ENCODE measurements at places on chromosomes 7 and 10. TPM values are rescaled to one million over a fixed set of nuclear protein-coding genes. Genes with fewer than 3 reads are reported as not detected.

- DNase-seq: peak; percentile 45
Measured at GRCh38 chr7:16753932-16754855, 639 bp downstream of the TSPAN13 start.

DNA sequence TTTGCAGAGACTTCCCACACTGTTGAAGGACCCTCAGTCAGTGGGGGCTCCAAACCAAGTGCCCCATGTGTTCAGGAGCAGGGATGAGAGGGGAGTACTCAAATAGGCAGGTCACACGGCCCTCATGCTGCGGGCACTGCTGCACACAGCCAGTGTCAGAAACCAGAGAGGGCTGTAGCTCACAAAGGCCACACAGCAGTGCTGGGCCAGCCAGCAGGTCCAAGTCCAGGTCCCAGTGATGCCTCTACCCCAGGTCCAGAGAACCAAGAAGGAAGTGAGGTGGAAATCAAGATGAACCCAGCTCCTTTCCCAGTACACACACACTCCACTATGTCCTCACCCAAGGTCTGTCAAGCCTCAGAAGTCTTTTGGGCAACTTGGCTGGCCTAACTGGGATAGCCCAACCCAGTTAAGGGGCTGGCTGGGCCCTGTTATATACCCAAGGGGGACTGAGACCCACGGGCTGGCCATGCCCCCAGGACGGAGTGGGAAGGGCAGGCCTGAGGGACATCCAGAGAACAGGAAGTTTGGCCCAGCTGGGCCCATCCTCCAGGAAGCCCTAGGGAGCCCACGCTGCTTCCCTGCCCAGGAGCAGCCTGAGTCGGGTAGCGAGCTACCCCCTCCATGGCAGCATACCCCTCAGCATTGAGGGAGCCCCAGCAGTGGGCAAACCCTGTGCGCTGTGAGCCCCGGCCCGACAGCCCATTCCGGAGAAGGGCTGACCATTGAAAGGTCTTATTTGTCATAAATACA, 24.3 kb downstream of the GRID1 start:
- no peak for DNase-seq

DNA sequence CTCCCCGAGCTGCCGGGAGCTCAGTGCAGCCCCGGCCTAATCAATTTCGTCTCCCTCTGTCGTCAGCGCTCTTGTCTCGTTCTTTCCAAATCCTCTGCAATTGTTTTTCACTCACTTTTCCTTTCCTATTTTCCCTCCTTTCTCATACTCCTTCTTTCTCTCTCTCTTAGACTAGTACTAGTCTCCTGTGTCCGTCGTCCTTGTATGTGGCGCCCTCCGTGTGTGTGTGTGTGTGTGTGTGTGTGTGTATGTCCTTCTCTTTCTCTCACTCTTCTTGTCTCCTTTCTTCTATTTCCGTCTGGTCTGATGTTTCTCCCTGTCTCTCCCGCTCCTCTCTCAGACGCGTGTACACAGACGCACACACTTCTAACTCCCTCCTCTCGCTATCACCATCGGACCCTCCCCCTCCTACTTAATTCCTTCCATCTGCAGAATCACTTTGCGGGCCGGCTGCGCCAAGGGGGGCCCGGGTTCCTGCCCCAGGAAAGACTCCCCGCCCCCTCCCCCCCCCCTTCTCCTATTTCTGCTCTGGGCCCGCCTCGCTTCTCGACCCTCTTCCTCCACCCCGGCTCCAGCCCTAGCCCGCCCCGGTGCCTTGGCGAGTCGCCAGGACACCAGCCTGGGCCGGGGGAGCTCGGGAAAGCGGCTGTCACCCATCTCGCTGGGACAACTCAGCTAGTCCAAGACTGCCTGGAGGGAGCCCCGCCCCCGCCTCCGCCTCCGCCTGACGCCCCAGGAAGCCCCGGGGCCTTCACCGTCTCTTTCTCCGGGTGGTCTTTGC, 743 bp upstream of the ZCCHC24 start:
- DNase-seq: peak; percentile 77

GRCh38 chr7:74289659-74290552, 699 bp downstream of the CLIP2 start:
- no peak for DNase-seq

GRCh38 chr7:143243614-143244013, 19.6 kb upstream of the GSTK1 start:
- no peak for DNase-seq

GRCh38 chr7:30907527-30908267, 4.0 kb upstream of the AQP1 start:
- peak; percentile 32 for DNase-seq

DNA sequence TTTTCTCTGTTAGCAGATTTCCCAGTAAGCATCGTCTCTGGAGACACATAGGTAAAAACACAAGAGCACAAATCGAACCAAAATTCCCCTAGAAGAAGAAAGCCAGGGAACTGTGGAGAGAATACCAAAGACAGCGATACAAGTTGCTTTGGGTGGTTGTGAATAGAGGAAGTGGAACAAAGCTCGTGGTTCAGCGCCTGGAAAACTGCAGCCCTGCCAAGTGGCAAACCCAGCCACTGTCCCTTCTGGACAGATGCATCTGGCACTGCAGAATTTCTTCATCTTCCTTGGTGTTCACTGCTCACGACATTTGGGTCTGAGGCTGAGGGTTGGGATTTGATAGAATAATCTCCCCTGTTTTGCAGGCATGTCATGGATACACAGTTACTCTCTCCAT, 733.8 kb downstream of the PARD3 start:
- no peak for DNase-seq

DNA sequence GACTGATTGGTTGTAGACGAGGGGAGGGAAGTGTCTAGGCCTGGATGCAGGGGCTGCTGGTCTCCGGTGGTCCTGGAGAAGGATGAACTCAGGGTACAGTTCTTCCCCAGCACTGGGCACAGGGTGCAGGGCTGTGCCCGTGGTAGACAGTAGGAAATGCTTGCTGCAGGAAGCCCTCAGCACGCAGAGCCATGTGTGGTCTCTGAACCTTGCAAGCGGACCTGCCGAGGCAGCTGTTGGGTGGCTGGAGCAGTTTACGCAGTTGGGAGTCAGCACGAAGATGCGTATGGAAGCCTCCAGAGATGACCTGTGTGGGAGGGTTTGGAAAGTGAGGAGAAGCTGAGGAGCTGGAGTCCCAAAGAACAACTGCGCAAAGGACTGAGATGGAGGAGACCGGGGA, 39.0 kb downstream of the DOCK1 start:
- DNase-seq: no peak

GRCh38 chr10:15316871-15317464, 54.1 kb downstream of the FAM171A1 start:
- DNase-seq: no peak

DNA sequence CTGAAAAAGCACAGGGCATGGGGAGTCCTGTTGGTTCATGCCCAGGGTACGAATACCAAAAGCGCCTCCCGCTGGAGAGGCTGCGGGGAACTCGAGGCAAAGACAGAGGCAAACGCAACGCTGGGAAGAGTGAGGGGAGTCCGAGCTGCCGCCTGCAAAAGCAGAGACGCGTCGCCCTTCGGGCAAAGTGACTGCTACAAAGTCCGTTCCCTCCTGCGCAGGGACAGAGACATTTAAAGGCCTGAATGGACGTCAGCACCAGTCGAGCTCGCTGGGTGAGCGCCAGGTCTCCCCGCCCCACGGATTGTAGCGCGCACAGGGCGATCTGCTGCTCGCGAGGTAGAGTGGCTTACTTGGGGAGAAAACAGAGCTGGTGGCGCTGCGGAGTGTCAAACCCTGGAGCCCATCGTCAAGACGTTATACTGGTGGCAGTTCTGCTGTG, 732.8 kb downstream of the ZWINT start:
- no peak for DNase-seq

GRCh38 chr10:22779331-22780019, 65.1 kb upstream of the PIP4K2A start:
- no peak for DNase-seq

DNA sequence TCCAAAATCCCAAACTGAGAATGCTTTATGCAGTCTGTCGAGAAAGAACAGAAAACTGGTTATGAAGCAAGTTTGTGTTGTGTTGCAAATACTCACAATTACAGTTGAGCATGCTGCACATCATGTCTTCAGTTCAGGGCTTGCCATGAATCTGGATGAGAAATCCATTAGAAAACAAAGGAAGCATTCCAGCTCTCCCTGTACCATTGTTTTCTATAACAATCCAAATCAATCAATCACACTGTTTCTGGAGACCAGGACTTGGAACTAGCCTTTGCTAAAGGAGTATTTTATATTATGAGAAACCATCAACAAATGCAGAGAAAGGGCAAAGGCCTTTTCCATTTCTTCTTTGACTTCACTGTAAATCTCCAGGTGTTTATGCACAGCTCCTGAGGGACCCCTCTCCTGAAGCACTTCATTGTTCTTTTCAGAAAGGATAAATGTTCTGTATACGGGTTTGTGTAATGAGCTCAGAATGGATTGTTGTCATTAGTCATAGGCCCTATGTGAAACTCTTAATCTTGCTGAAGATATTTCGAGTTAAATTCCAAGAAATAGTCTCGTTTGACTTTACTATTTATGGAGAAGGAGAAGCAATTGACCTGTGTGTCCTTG, 364.7 kb upstream of the POM121L12 start:
- DNase-seq: no peak

GRCh38 chr7:135102372-135102771, 45.5 kb upstream of the TMEM140 start:
- DNase-seq: no peak

DNA sequence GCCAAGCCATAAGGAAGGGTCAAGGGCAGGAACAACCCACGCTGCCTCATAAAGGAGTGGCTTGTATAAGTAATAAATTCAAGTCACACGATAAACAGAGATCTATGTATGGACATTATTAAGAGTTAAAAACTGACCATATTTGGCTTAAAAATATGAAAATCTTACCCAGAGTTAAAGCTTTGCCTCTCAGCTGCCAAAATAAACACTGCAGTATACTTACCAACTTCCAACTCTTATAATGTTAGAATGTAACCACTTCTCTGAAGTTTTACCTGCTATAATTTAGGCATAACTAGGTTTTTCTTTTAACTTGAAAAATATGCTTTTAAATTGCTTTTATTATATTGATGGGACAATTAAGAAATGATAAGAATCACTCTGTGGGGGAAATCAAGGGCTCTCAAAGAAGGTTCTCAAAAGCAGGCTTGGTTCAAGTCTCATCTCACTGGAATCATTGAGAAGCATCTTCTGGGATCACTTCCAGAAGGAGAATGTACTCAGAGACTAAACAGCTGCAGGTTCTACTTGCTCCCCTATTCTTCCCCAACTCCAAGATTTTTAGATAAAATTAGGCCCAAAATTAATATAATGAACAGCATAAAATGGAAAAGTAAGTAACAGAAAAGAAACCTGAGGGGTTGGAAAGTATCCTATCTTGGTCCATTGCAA, 16.1 kb upstream of the CAV2 start:
- no peak for DNase-seq

- DNase-seq: no peak
Measured at GRCh38 chr10:20303453-20304152, 487.4 kb downstream of the PLXDC2 start.

DNA sequence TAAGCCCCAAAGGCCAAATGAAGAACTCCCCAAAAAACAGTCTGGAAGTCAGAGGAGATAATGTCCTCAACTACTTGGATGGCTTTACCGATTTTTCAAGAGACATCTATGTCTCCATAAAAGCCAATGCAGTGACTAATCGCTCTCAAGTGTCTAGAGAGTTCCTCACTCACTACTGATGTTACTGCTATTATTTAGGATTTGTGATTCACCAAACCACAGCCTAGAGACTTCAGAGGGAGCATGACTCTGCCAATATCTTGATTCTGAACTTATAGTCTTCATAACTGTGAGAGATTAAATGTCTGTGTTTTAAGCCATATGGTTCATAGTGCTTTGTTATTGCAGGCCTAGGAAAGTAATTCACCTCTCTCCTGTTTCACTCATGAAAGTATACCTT, 160.2 kb downstream of the IPMK start:
- no peak for DNase-seq

- DNase-seq: no peak
Measured at GRCh38 chr10:113511419-113511818, 41.4 kb upstream of the HABP2 start.

- DNase-seq: peak; percentile 40
Measured at GRCh38 chr10:97538411-97538810, 34.2 kb upstream of the ANKRD2 start.

- peak; percentile 53 for DNase-seq
Measured at GRCh38 chr7:71637578-71637977, 505.6 kb downstream of the GALNT17 start.

- peak; percentile 19 for DNase-seq
Measured at GRCh38 chr7:2070151-2070763, 162.5 kb downstream of the MAD1L1 start.

GRCh38 chr10:46560952-46561351, 4.5 kb upstream of the GPRIN2 start:
- no peak for DNase-seq

DNA sequence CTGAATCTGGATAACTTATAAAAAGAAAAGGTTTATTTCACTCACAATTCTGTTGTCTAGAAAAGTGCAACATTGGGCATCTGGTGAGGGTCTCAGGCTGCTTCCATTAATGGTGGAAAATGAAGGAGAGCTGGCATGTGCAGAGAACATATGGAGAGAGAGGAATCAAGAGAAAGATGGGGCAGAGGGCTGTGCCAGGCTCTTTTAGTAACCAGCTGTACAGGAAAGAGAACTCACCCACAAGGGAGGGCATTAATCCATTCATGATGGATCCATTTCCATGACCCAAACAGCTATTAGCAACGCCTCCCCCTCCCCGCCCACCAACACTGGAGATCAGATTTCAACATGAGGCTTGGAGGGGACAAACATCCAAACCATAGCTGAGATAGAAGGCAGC, 61.7 kb upstream of the LYZL1 start:
- DNase-seq: no peak

GRCh38 chr10:62710182-62710581, 94.3 kb upstream of the ADO start:
- DNase-seq: no peak

- no peak for DNase-seq
Measured at GRCh38 chr10:10919976-10920375, 97.7 kb upstream of the CELF2 start.

The PNLIPRP3 gene
- total RNA-seq: not detected

The CCL24 gene
- total RNA-seq: not detected

The VWA2 gene
- total RNA-seq: under 0.01 TPM

The ANXA8L1 gene
- total RNA-seq: 9.0 TPM

The SPDYE1 gene
- total RNA-seq: not detected

The CHRM2 gene
- 28.9 TPM for total RNA-seq

The WDR86 gene
- 1.3 TPM for total RNA-seq

The WEE2 gene
- 0.32 TPM for total RNA-seq

The NEURL1 gene
- total RNA-seq: under 0.01 TPM

The KLLN gene
- total RNA-seq: 0.86 TPM

The TMEM213 gene
- not detected for total RNA-seq

The CYP3A4 gene
- not detected for total RNA-seq

The PSD gene
- total RNA-seq: 1.6 TPM

Measured in fibroblast of villous mesenchyme (primary cell).